Fibroblast of the aortic adventitia (primary cell): ENCODE measurements at places on chromosomes 16 and 17. TPM values are rescaled to one million over a fixed set of nuclear protein-coding genes. Genes with fewer than 3 reads are reported as not detected.
A peak's percentile ranks its signal among the peaks of the same experiment; 100 is the strongest.

DNA sequence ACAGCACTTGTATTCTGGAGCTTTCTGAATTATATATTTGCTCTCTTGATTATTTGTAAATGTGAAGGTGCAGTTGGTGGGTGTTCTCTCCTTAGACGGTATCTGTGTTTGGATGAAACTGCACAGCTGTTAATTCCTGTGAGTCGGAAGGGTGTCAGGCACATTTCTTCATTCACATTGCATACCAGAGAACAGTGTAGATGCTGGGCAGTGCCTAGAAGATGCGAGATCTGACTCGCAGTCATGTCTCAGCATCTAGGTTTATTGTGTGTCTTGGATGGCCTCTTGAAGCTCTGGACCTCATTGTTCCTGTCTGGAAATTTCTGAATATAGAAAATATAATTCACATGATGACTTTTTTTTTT lies 61.2 kb downstream of the CLEC16A start:
- peak; percentile 64 for DNase-seq

DNA sequence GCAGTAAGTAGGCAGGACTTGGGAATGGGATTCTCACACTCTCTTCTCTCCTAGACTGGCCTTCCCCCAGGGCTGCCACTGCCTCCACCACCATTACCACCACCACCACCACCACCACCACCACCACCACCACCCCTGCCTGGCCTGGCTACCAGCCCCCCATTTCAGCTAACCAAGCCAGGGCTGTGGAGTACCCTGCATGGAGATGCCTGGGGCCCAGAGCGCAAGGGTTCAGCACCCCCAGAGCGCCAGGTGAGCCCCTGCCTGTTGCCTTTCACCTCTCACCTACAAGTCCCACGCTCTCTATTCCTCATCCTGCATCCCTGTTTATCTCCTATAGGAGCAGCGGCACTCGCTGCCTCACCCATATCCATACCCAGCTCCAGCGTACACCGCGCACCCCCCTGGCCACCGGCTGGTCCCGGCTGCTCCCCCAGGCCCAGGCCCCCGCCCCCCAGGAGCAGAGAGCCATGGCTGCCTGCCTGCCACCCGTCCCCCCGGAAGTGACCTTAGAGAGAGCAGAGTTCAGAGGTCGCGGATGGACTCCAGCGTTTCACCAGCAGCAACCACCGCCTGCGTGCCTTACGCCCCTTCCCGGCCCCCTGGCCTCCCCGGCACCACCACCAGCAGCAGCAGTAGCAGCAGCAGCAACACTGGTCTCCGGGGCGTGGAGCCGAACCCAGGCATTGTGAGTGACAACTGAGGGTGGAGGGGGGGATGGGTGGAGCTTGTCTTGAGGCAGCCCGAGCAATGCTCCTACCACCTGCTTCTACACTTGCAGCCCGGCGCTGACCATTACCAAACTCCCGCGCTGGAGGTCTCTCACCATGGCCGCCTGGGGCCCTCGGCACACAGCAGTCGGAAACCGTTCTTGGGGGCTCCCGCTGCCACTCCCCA lies 7.9 kb upstream of the TMEM88 start:
- no peak for DNase-seq

GRCh38 chr16:17668386-17668785 lies 197.6 kb upstream of the XYLT1 start:
- no peak for DNase-seq

DNA sequence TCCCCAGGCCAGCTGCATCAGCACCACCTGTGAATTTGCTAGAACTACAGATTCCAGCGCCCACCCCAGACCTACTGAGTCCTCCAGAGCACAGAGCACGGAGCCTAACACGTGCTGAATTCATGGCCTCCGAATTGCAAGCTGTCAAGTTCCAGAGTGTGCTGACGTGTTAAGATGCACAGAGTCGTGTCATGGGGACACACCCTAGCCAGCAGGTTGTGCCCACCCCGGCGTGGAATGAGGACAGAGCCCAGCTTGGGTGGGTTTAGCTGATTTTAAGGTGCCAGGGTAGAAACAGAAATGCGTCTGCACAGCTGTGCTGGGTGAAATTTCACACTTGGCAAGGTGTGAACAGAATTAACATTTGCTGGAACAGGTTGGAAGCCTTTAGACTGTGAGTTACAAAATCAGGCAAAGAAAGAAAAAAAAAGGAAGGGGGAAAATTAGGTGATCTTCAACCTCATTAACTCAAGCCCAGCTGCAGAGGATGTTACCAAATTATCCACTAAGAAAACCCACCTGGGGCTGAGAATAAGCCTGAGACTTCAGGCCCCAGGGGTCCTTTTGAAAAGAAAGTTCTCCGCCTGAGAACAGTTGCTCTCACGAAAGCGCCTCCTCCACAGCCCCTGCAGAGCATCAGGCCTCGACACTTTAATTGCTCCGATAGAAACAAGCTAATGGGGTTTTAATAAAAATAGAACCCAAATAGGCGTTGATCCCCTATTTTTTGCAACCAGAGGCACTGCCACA lies 27.1 kb downstream of the GINS3 start:
- DNase-seq: no peak

DNA sequence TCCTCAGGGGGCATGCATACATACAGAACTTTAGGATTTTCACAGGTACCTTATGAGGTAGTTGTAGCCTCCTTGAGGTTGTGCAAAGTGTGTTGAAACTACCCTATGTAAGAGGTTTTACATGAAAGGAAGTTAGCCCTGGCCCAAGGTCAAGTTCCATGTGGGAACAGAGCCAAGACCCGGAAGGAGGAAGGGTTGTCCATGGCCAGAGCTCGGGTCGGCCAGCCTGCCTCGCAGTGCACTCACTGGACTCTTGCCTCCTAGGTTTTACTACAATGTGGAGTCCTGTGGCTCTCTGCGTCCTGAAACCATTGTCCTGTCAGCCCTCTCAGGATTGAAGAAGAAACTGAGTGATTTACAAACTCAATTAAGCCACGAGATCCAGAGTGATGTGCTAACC lies 8.2 kb downstream of the POLR2C start:
- peak; percentile 60 for DNase-seq

DNA sequence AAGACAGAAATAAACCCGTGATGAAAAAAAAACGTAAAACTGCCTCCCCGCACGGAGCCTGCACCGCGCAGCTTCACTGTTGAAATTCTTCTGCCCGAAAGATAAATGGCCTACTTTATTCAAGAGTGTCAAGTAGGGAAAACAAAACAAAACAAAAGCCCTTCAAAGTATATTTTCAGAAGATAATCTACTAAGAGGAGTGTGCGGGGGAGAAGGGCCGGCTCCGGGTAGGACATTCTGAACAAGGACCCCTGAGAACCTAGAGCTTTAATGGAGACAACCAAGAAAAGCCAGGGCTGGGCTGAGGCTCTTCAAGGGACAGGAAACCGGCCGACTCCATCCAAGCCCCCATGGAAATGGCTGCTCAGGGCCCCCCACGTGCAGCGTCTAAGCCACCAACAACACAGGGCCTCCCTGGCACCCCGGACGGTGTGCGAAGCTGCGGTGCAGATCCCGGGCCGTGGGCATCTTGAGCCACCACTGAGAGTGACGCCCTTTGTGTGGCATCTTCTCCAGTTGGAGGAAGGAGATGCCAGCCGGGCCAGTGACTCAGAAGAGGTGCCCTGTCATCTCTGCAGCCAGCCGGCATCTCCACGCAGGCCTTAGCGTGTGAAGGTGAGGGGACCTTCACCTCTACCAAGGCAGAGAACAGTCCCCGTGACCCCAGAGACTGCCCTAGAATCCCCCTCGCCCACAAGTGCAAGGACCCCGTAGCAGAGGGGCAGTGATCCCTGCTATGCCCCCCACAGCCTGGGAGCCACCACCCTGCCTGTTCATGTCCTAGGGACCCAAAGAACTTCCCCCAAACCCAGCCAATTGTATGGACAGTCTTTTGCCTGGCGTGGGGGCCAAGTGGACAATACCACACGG lies 250.8 kb downstream of the C16orf95 start:
- no peak for DNase-seq

- no peak for DNase-seq
Measured at GRCh38 chr16:12046651-12047050, 70.1 kb downstream of the SNX29 start.

DNA sequence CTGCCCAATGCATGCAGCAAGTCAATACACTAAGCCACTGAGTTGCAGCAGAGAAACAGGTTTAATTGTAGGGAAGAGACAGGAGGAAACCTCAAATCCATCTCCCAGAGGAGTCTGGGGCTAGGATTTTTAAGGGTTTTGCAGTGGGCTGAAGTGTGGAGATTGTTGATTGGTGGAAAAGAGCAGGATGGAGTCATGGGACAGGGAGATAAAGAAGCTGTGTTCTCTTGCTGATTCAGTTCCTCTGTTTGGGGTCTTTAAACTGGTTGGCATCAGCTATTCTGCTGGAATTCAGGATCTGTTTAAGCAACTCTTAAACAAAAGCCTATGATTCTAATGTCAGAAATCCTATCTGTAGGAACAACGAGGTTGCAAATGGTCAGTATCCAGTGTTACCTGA lies 180.8 kb upstream of the CACNG3 start:
- no peak for DNase-seq

DNA sequence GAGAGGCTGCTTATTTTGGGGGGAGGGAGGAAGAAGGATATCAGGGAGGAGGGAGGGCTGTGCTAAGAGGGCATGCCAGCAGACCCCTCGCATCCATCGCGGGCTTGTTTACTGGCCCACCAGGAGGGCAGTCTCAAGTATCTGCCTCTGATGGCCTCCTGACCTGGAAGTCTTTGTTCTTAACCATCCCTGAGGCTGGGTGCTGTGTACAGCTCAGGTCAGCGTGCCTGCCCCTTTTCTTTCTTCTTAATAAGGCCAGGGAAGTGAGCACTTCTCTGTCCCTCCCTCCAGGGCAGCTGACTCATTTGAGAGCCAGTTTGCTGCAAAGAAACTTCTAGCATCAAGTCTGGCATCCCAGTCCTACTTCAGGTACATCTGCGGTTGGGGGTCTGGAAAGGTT lies 157.0 kb downstream of the CCDC182 start:
- DNase-seq: no peak

DNA sequence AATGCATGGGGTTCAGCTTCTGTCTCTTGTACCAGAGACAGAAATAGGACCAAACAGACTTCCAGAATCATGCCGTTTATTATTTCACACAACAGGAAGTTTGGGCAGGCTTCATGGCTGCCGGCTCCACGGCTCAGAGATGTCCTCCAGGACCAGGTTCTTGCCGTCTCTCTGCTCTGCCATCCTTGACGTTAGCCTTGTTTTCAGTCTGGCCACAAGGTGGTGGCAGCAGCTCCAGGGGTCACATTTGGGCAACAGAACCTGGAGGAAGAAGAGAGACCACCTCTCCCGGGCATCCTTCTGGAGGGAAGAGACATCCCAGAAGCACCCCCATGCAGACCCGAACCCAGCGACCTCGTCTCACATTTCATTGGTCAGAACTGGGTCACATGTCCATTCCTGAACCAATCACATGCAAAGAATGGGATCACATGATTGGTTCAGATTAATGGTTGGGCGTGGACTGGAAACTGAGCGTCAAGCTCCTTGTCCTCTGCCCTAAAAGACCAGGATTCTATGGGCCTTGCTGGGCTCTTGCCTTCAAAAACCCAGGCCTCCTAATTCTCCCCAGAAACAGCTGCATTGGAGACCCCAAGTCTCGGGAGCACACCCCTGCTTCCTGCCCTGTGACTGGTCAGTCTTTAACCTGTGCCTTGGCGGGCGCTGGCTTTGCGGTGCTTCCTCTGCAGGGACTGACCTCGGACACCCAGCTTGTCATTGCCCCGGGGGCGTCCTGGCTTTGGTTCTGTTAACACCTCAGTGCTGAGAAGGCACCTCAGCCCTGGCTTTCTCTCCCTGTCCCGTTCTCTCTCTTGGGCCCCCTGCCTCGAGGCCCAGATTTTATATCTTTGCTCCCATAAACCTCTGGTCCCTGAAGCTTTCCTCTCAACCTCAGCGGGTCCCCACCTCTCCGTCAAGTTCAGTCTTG lies 63.3 kb downstream of the IRF8 start:
- no peak for DNase-seq

- no peak for DNase-seq
Measured at GRCh38 chr17:76635039-76635438, 8.5 kb downstream of the ST6GALNAC1 start.

DNA sequence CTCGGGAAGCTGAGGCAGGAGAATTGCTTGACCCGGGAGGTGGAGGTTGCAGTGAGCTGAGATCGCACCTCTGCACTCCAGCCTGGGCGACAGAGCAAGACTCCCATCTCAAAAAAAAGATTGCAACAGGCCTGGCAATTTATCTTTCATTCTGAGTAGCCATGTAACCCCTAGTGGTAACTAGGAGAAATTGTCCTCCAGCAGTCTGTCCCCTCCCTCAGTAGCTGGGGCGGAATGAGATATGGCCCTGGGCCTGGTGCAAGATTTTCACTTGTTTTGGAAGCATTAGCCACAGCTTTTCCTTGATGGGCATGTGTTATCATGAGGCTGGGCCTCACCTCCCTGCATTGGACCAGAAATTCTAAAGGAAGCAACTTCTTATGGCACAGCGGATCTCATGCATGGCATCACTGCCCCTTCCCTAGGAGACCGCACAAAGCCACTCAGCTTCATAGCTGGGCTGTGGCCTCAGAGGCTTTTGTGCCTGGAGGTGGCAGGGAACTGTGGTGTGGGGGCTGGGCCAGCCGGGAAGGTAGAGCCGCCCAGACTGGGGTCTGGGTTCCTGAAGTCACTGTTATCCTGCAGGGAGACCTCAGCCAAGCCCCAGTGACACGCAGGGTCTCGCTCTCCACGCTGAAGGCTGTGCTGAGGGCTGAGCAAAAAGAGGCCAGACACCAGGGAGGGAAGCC lies 13.4 kb downstream of the NATD1 start:
- peak; percentile 47 for DNase-seq

- no peak for DNase-seq
Measured at GRCh38 chr16:4695473-4696171, 2.3 kb downstream of the NUDT16L1 start.

- no peak for DNase-seq
Measured at GRCh38 chr17:286571-286970, 66.0 kb downstream of the RPH3AL start.

GRCh38 chr17:8680466-8681169 lies 50.1 kb upstream of the MYH10 start:
- DNase-seq: no peak

DNA sequence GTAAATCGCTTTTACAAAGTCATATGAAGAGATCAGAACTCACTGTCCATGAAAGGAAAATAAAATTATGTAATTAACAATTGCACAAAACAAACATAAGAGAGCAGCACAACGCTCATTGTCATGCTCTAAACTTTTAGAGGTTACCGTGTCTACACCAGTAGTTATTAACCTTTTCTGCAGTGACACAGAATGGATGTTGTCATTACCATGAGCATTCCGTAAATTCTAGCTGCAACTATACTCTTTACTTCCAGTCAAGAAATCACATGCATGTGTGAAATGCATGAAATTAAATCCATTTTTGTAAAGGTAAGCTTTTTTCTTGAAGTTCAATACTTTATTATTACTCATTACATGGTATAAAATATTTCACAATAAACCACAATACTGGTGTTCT lies 38.2 kb downstream of the USP32 start:
- DNase-seq: no peak

- no peak for DNase-seq
Measured at GRCh38 chr17:48506246-48506645, 24.6 kb downstream of the HOXB1 start.

RAD51D gene
- 4.7 and 14.8 TPM in 2 replicates for total RNA-seq

ORC6 gene
- 3.5 and 17.2 TPM in 2 replicates for total RNA-seq

ABCC6 gene
- total RNA-seq: 0.41 and 0.63 TPM in 2 replicates

KCNJ12 gene
- 1.7 and 2.7 TPM in 2 replicates for total RNA-seq

STH gene
- total RNA-seq: not detected in 2 replicates

PPM1D gene
- 8.7 and 24.6 TPM in 2 replicates for total RNA-seq
